ENCODE measurements at places on chromosomes 5 and 9.

DNA sequence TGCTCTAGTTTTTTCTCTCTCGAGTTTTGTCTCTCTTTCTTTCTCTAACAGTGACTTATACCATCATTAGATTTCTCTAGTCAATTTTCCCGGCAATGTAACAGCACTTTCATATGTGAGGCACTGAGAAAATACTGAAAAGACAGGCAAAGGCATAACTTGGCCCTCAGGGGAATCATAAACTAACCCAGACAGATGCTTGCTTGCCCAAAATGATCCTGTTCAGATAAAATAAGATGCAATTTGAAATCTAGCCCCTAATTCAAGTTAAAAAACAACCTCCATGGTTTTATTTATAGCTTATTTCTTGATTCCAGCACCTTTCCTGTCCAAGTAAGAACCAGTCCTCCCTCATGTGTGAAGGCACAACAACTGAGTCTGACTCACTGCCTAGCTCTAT lies 294.6 kb downstream of the GAS1 start:
- no peak for DNase-seq

DNA sequence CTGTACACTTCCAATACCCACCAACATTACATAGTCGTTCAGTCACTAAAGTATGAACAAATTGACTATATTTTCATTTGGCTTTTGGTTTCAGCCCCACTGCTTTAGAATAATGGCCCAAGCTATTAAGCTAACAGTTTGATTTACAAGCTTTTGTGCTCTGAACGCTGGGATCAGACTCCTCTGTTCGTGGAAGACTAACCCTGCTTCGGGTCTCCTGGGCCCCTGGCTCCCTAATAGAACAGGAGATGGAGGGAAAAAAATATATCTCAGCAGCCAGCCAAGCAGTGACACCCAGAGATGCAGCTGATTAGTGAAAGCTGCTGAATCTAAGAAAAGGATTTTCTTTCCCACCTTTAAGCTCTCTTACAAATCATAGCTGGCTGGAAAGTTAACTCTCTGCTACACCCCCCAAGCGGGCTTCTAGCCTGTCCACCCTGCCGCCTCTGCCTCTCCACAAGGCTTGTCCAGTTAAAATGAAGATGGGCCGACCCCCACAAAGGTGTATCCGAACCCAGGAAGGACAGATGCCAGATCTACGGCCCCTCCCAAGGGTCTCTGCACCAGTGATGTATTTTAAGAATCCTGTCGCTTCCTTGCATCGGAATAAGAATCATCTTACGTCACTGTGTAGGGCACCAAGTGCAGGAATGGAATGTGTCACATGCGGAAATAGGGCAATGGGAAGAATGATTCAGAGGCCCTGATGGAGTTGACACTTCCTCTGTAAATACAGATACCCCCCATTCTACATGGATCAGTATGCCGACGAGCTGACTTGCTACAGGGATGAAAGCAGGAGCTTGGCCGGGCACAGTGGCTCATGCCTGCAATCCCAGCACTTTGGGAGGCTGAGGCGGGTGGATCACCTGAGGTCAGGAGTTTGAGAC lies 33.4 kb upstream of the BARHL1 start:
- no peak for DNase-seq

DNA sequence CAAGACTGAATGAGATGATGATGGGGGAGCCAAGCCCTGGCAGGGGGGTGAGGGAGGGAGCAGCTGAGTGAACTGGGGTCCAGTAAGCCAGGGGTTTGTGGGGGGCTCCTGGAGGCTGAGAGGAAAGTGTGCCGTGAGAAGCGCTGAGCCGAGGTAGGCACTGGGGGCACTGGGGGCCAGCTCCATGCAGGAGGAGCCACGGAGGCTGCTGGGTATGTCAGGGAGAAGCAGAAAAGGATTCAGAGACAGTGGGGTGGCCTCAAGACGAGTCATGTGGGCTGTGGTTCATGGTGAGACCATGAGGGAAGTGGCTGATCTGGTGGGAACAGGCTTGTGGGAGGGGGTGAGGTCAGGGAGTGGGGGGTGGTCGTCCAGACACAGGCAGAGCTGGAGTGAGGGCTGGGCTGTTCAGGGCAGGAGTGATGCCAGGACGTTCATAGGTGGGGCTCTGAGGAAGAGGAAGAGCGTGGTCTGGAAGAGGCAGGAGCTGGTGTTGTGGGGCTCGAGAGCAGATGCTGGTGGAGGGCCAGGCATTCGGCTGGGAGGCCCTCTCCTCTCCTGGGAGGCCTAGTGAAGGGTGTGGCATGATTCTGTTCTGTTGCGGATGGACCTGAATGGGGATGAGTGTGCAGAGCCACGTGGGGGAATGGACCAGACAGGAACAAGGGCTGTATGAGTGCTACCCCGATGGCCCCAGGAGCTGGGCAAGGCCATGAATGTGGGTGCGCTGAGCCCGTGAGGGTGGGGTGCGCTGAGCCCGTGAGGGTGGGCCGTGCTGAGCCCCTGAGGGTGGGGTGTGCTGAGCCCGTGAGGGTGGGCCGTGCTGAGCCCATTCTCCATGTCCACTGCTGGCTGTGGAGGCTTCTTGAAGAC lies 92.7 kb upstream of the CACNA1B start:
- no peak for DNase-seq

DNA sequence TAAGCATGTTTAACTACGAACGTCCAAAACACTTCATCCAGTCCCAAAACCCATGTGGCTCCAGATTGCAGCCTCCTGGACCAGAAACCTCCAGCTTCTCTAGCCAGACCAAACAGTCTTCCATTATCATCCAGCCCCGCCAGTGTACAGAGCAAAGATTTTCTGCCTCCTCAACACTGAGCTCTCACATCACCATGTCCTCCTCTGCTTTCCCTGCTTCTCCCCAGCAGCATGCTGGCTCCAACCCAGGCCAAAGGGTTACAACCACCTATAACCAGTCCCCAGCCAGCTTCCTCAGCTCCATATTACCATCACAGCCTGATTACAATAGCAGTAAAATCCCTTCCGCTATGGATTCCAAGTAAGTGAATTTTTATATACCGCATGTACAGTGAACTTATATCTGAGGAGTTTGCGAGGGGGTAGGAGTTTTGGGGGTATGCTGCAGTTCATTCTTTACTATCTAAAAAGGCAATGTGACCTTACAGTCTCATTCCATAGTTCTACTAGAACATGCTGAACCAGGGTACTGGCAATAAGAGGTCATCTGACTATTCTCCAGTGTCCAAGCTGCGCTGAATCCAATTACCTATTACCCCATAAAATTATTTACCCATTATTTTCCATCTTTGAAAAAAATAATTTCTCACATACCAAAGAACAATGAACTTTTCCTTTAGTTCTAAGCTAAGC lies 3.1 kb downstream of the MYOT start:
- no peak for DNase-seq

- DNase-seq, result no peak
Measured at GRCh38 chr5:166382031-166382430, 1909.4 kb upstream of the WWC1 start.

DNA sequence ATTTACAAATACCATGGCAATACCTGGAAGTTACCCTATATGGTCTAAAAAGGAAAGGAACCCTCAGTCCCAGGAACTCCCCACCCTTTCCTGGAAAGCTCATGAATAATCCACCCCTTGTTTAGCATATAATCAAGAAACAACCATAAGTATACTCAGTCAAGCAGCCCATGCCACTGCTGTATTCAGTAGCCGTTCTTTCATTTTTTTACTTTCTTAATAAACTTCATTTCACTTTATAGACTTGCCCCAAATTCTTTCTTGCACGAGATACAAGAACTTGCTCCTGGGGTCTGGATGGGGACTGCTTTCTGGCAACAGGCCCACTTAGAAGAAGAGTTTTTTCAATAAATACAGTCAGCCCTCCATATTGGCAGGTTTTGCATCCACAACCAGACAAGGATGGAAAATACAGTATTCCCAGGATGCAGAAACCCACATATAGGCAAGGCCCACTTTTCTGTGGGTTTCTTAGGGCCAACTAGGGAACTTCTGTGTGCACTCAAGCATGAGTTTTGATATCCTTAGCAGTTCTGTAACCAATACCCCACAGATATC lies 2.8 kb upstream of the TBCA start:
- no peak for DNase-seq

GRCh38 chr5:179292681-179293635 lies 52.3 kb downstream of the ADAMTS2 start:
- DNase-seq, result no peak

- no peak for DNase-seq
Measured at GRCh38 chr5:151151793-151152192, 5.8 kb downstream of the ANXA6 start.

GRCh38 chr9:100590481-100590880 lies 12.6 kb downstream of the CAVIN4 start:
- no peak for DNase-seq

- no peak for DNase-seq
Measured at GRCh38 chr9:81759680-81760215, 70.4 kb upstream of the TLE1 start.

DNA sequence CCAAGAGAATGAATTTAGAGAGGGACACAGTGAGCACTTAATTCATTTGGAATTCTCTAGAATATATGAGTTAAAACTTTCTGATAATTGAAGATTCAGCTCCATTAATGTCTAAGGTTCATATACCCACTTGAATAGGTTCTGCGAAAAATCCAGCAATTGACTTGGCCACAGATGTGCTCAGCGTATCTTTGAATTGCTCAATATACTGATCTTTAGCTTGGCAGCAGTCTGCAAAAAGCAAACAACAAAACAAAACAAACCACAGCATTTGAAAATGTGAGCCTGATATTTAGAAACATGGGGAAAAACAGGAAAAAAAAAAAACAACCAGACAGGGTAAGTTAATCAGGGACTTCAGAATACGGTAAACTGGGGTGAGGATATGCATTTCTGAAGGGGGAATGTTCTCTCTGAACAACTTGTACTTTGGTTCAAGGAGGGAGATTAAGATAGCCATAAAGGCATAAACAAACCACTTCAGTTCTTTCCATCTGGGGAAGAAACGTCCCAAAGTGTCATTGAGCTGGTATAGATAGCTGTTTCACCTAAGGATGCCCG lies 21.4 kb downstream of the AGXT2 start:
- no peak for DNase-seq

- no peak for DNase-seq
Measured at GRCh38 chr9:21670374-21670773, 132.1 kb upstream of the MTAP start.

DNA sequence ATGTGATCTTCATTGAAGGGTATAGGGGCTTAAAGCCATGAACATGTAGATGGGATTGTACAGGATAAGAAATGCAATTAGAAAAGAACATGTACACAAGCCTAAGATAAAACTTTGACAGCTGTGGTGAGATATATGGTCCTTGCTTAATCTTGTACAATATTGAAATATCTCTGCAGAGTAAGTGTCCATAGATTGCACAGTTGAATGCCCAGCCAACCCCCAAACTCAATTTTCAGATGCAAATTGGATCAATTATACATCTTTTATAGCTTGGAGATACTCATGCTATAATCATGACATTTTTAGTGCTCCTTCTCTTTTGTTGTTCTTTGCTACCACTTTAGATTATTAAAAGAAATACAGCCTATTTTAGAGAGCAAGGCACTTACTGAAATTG lies 59.5 kb upstream of the CHSY3 start:
- no peak for DNase-seq
